ENCODE measurements at places on chromosomes 7 and 10. TPM values are rescaled to one million over a fixed set of nuclear protein-coding genes. Genes with fewer than 3 reads are reported as not detected.

DNA sequence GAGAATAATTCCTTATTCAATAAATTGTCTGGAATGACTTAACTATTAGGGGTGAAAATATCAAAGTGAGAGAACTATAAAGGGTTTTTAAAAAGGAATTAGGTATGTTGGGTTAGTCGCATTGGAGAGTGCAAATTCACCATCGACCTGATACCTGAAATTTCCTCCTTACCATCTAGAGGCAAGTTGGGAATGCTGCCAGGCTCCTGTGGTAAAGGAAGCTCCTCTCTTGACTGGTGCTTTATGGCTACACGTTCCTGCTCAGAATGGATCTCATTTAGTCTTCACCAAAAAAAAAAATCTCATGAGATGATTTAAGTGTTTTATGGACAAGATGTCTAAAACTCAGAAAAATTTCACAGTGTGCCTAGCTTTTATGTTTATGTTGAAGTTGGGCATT lies 129.8 kb downstream of the EGFR start:
- DNase-seq, result no peak

TWIST1 gene
- total RNA-seq, result not detected

DNA sequence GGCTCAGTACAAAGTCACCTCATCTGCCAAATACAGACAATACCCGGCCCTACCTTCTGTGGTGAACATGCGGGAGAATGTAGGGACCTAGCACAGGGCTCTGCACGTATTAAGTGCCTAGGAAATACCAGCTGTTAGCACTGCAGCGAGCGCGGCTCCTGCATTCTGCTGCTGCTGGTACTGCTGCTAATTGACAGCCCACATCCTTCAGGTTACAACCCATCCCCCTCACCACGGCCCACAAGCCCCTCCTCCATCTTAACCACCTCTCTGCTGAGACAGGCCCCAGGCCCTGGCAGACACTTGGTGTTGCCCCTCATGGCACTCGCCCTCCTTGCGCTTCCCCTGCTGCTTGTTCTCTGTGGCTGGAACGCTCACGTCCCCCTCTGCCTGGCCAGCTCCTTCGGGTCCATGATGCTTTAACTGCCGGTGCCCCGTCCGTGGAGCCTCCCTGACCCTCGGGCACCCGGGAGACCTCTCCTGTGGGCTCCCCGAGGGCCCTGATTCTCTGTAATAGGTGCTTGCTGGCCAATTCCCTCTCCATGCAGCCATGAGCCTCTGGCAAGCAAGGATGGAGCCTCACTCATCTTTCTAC lies 53.3 kb upstream of the LOXL4 start:
- DNase-seq, result no peak

GRCh38 chr10:72782649-72783330 lies 90.8 kb downstream of the MCU start:
- DNase-seq, result peak; percentile 17

- no peak for DNase-seq
These were observed 116.6 kb downstream of the NKX6-2 start for GRCh38 chr10:132669208-132669861.

DNA sequence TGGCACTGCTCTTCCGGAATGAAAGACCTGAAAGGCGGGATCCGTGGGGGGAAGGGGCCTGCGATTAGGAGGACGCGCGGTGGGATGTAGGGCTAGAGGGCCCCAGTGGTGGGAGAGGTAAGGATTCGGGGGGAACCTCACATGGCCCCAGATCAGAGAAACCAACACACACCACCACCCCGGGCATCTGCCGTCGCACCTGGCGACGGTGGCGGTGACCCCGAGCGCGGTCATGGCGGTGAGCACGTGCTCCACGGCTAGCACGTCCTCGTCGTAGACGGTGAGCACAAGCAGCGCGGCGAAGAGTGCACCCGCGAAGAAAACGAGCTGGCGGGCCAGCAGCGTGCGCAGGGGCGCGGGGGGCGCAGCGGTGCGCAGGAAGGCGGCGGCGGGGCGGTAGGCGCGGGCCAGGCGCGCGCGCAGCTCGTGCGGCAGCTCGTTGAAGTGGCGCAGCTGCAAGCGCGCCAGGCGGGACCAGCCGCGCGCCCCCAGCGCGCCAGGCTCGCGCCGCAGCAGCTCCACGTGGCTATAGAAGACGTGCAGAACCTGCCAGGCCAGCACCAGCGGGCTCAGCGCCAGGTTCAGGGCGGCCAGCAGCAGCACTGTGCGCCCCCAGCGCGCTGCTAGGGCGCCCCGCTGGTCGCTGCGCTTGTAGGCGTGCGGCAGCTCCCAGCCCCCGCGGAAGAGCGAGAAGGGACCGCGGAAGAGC lies 5.7 kb downstream of the ATG9B start:
- no peak for DNase-seq

DNA sequence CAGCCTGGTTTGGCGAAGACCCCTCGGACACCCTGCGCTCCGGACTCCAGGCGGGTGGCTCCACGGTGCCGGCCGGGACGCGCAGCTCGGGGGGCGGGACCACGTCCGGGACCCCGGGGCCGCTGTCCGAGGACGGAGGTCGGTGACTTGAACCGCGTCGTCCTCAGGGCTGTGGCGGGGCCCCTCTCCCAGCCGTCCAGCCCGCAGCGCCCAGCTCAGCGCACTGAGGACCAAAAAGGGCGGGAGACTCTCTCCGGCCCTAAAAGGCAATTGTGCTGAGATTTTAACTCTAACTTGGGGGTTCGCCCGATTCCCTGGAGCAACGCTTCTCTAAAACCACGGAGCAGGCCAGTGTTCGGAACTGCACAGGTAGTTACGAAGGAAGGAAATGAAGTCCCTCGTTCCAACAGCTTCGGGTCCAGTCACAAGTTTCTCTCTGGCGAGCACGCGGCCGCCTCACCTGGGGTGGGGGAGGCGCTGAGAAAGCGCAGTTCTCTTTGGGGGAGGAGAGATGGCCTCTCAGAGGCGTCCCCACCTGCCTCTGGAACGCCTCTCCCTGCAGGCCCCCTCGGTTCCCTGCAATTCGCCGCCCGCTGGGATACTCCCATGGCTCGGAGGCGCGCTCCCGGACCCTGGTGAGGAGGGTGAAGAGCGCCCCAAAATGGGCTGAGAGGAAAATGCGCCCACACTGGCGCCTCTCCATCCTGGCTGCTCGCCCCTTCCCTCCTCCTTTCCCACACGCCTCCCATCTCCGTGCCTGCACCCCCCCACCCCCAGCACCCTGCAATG lies 352.7 kb downstream of the DNAJB6 start:
- no peak for DNase-seq

KCNH2 gene
- total RNA-seq, result under 0.01 TPM

TLX1 gene
- total RNA-seq, result not detected

- DNase-seq, result no peak
These were observed 129.1 kb upstream of the ITGB1 start for GRCh38 chr10:33087152-33087551.

- DNase-seq, result no peak
These were observed 5.8 kb upstream of the IGFBP1 start for GRCh38 chr7:45882465-45882810.

SPDYE11 gene
- total RNA-seq, result not detected

DNA sequence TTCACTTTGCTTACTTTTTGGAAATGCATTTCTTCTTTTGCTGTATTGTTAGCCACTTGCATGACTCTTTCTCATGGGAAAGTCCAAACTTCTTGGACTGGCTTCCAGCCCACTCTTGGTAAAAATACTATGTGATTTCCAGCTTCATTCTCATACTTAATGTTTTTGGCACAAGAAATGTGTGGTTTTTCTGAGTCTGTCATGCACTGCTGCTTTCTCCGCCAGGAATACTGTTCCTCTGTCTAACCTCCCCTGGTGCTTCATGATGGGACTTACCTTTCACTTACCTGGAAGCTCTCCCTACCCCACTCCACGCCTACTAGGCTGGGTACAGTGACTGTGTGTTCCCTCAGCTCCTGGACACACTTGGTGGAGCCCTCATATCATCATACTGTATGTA lies 18.7 kb downstream of the MGAM2 start:
- DNase-seq, result no peak

WNT8B gene
- not detected for total RNA-seq

- no peak for DNase-seq
These were observed 75.6 kb downstream of the GRM8 start for GRCh38 chr7:127177156-127177555.

- peak; percentile 88 for DNase-seq
These were observed 45.9 kb upstream of the KCNIP2 start for GRCh38 chr10:101889256-101890210.

DNA sequence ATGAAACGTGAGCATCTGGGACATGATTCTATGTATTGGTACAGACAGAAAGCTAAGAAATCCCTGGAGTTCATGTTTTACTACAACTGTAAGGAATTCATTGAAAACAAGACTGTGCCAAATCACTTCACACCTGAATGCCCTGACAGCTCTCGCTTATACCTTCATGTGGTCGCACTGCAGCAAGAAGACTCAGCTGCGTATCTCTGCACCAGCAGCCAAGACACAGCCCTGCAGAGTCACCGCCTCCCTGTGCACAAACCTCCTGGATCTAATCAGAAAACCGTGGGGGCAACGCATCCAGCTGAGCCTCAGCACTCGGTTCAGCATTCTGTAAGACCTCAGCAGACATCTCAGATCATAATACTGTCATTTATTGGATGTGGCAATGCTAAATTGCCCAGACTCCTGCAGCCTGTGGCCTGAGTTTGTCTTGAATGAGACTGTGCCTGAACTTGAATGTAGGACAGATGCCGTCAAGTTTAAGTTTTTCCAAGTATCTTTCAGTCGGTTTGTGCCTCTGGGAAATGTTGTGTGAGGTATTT lies 41.5 kb upstream of the PRSS58 start:
- no peak for DNase-seq

- DNase-seq, result no peak
These were observed 75.3 kb downstream of the SVOPL start for GRCh38 chr7:138625849-138626230.

ADIRF gene
- 12.8 TPM for total RNA-seq

TEX47 gene
- not detected for total RNA-seq

MUC12 gene
- not detected for total RNA-seq

DNA sequence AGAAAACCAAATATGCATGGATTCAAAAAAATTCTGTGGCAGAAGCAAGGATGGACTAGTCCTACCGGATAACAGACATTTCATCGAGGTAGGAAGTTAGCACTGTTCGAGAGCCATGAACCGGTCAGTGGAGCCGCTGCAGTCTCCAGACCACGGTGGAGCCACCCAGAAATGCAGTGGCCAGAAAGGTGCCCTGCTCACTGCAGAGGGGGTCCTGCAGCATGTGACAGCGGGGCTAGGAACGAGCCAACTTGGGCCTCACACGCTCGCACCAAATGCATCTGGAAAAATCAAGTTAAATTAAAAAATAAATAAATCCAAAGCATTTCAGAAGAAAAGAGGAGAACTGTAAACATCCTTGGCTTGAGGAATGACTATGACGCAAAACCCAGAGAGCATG lies 13.1 kb upstream of the CFAP46 start:
- no peak for DNase-seq

DNA sequence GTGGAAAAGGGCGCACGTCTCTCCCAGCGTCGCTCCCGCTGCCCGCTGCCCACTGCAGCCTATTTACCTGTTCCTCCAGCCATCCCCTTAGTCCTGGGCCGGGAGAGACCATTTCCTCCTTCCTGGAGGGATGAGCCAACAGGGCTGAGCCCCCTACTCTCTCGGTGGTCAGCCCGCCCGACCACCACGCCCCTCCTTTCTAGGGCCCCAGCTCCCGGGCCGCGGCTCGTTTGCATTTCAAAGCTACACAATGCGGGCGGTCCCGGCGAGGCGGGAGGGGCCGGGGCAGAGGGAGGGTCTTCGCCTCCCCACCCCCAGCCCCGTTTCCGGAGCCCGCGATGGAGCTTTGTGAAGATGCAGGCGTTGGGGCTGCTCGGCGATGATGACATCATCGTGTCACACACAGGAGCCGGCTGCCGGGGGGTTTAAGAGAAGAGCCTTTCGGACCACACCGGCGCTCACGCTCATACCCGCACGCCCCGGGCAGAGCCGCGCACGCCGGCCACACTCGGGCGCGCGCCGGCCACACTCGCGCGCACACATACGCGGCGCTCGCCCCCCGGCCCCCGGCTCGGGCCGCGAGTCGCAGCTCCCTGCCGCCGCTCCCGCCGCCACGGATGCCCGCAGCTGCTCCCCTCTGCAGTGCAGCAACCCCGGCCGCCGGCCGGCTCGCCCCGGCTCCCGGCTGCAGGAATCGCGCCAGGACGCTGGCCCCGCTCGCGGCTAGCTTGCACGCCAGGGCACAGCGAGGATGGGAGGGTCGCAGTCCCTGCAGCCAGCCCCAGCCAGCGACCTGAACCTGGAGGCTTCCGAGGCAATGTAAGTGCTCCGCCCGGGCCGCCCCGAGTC lies 107.7 kb upstream of the BTBD16 start:
- peak; percentile 61 for DNase-seq

GRCh38 chr10:30773501-30773900 lies 143.9 kb upstream of the LYZL2 start:
- no peak for DNase-seq

All from dermis blood vessel endothelial cell (primary cell).